Thoracic aorta (tissue), 2 donors: ENCODE measurements at places on chromosomes 2 and 18. TPM values are rescaled to one million over a fixed set of nuclear protein-coding genes. Genes with fewer than 3 reads are reported as not detected.

GLI2 gene
- 5.4 TPM for total RNA-seq

- DNase-seq: no peak
Observed at GRCh38 chr2:150477347-150477746, 10.1 kb downstream of the RND3 start.

GRCh38 chr18:35634323-35634722 is 52.8 kb downstream of the GALNT1 start:
- no peak for DNase-seq

MCEE gene
- total RNA-seq: 5.8 TPM

DNA sequence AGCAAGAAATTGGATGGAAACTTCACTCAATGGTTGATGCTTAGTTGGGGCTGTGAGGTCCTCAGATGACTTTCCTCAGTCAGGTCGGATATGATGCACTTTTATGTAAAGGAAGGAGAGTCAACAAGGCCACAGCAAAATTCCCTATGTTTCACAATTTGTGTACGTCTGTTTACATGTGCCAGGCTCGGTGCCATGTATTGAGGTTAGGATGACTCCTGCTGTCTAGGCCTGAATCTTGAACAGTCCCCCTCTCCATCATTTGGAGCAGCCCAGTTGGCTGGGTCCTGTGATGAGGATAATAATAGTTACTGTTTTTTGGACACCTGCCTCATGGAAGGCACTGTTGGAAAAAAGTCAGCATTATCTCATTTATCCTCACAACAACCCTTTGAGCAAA is 43.1 kb downstream of the VSNL1 start:
- no peak for DNase-seq

C1QL2 gene
- not detected for total RNA-seq

SF3B6 gene
- 39.7 TPM for total RNA-seq

FOXD4L1 gene
- total RNA-seq: not detected

DNA sequence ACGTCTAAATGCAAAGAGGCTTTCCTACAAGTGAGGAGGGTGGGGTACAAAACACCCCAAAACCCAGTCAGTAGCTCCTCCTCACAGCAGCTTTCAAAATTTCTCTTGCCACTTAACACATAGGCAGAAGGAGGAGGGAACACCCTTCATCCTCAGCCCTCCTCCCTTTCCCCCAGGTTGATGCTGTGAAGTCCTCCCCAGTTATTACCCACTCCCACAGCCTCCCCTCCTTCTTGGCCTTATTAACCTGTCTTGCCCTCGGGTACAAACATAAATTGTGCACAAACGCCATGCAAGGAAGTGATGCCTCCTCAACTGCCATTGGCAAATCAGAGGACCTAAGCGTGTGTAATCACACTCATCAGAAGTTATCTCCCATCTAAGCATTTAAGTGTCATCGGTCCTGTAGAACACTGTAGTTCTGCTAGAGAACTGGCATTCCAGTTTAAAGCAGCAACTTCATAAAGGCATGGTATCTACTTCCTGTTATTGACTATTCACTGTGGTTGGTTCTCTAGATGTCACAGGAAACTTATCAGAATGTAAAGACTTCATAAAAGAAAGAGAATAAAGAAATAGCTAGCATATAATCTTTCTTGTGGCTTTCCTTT is at the start of gene DSC1:
Gene DSC1, minus strand, starts transcription at position 32 of the 611 bp plus-strand sequence. CDS start 262 bp downstream, outside the sequence.
- no peak for DNase-seq

ABCB11 gene
- not detected for total RNA-seq

TCF7L1 gene
- total RNA-seq: 8.3 TPM

DNA sequence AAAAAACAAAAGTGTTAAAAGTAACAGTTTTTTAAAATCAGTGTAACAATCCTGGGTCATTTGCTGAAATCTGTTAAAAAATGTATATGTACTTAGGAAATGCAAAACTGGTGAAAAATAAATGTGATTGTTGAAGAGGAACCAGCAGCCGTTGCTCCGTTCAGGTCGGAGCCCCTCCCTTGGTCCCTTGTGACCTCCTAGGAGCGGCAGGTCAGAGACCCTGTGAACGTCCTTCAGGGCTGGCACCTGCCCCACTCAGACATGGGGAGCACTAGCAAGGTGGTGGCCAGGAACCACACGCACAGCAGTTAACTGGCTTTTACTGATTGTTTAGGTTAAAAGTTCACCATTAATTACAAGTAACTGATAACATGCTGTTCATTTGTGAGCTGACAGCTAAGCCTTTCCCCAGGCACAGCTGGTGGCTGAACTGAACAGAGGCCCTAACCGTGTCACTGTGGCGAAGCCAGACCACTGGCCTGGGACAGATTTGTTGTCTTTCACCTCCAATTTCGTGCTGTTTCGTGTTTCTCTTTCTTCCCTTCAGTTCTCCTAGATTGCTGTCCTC is 159.2 kb upstream of the ALKAL2 start:
- no peak for DNase-seq

DNA sequence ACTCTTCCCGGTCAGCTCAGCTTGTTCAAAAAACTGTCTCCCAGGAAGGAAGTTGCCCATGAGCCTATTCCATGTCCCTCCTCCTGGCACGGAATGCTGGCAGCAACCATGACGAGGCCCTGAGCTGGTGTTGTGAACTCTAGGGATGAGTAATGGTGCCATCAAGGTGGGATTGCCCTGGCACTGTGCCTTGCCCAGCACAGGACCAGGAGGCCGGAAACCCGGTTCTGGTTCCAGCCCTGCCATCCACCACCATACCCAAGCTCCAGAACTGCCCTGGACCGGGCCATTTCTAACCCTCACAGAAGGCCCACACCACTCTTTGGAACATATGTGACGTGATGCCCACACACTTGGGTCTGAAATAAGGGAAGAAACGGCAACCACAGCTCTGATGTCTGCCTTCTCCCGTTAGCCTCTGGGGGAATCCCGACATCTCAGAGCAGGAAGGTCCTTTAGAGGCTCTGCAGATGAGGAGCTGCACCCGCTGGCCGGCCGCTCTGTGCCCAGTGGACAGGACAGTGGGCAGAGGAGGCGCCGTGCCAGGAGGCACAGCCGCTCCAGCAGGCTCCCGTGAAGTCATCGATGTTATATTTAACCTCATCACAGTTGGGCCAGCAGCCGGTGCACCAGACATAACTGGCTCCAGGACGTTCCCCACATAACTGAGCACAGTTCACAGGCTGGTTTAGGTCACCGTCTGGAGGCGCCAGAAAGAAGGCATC is 462.1 kb upstream of the ID2 start:
- peak; percentile 62 for DNase-seq

DNA sequence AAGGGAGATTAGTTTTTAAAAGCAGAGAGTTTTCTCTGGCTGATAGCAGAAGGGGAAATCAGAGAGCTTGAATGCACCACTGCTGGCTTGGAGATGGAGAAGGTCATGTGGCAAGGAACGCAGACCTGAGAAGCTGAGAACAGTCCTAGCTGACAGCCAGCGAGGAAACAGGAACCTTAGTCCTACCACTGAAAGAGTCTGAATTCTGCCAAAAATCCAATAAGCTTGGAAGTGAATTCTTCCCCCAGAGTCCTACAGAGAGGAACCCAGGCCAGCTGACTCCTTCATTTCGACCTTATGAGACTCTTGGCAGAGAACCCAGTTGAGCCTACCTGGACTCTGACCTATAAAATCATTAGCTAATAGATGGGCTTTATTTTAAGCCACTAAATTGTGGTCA is 371.9 kb upstream of the TNP1 start:
- no peak for DNase-seq

DNA sequence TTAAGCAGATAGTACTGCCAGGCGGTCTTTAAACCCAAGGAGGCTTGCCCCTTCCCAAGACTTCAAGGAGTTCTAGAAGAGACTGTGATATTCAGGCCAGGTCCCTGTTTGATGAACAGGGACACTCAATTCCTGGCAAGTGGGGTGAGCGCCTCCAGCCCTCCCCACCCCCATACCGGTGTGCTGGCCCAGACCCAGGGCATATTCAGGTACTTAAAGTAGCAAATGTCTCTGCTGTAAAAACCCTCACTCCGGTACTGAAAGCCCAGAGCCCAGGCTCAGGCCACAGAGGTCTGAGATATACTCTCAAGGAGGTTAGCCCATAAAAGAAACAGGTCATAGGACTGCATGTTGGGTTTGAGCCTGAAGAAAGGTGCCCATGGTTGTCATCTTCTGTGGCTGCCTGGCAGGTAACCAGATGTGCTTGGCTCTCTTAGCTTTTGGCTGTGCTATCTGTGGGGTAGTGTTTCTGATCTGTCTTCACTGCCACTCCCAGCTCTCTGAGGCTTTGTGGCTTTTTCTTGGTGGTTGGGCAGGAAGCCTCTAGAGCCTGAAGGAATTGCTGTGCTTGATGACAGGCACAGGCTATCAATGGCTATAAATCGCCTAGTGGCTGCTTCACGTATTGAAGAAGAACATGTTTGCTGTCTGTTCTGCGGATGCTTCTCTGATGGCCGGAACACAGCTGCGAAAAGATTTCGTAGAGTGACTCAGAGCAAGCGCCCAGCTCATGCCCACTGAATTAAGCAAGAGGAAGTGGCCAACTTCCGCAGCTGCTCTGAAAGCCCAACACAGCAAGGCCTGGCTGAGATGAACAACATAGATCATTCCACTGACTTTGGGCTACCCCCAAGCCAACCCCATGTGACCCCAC is 63.3 kb upstream of the ALPP start:
- peak; percentile 17 for DNase-seq

KCNIP3 gene
- 12.5 TPM for total RNA-seq

LDLRAD4 gene
- total RNA-seq: 98.4 TPM

DNA sequence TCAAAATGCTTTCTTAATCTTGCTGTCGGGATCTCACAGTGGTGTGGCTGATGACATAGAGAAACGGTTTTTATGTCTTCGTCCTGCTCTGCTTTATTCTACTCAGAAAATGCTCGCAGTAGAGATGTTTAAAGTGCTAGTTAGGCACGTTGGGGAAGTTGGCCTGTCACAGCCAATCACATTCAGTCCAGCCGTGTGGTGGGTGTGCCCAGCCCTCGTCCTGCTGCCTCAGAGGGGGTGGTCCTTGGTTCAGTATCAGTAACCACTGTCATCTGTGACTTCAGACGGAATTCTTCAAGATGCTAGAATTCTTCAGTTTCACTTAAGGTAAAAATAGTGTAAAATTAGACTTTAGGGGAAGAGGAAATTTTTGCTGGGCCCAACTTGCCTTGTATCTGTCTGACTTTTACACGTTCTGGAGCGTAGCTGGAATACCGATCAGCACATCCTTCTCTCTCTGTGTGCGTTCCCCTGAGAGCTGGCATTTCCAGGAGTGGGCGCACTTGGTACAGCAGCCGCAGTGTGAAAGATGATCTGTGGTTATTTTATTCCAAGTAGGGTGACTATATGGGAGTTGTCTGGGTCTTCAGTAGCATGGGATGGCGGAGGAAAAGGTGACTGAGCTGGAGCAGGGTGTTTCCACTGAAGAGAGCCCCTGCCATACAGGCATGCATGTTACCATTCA is 18.5 kb downstream of the TRAF3IP1 start:
- DNase-seq: no peak

TLX2 gene
- total RNA-seq: not detected

DNA sequence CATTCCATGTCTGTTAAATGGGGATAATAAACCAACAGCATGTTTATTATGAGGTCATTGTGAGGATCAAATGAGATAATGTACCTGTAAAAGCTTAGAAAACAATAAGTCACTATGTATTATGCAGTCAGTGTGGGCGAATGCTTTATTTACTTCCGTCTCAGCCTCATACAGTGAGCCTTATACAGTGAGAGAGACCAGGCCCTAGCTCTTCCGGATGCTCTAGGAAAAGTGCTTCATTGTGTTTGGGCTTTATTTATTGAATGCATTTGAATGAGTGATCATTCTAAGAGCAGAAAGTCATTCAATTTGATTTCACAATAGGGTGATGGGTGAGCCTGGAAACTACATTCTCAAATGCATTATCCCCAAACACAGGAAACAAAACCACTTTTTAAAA is 603.9 kb upstream of the FANCL start:
- DNase-seq: no peak

DNA sequence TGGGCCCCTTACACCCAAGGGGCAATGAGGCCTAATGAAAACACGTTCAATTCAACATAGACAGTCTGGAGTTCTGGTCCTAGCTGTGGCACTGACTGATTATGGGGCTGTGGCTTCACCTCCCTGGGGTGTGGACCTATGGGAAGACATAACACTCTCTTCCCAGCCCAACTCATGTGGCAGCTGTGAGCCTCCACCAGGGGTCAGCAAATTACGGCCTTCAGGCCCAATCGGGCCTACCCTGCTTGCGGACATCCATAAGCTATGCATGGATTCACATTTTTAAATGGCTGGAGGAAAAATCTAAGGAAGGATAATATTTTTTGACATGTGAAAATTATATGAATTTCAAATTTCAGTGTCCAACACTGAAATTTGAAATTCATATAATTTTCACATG is 101.3 kb downstream of the LOXHD1 start:
- no peak for DNase-seq

DNA sequence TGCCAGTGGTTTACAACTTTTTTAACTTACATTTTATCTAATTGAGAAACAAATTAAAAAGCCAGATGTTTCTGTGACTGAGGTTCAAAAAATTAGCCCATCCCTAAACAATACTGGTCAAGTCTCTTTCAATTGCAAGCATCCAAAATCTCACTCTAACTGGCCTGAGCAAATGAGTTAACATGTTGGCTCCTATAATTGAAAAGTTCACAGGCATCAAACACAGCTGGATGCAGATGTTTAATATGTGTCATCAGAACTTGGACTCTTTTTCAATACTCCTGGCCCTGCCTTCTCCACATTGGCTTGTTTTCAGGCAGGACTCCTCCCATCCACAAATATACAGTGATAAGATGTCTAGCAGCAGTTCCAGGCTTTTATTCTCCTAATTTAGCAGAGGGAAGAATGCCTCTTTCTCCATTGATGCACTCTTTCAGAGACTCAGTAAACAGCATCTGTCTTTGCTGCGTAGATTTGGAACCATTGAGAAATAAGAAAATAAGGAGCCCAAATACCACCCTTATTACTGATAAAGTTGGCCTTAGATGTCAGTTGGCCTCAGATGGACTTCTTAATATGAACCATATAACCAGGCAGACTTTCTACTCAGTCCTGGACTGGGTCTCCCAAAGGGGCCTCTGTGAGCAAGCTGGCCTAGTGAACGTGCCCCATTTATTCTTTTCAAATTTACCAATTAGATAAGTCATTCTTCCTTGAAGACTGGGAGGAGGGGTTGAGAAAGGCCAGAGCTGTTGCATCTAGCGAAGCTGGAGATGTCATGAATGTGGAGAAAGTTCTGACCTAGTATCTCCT is 30.4 kb upstream of the FN1 start:
- no peak for DNase-seq

ZSCAN30 gene
- total RNA-seq: 19.5 TPM

DAPL1 gene
- total RNA-seq: not detected

HOXD12 gene
- total RNA-seq: not detected

SOCS6 gene
- 20.3 TPM for total RNA-seq

- no peak for DNase-seq
Observed at GRCh38 chr2:19598971-19599370, 240.5 kb upstream of the OSR1 start.
